ENCODE measurements at places on chromosomes 1 and 21.

- no peak for DNase-seq
Observed at GRCh38 chr1:172279939-172280636, 140.4 kb upstream of the C1orf105 start.

GRCh38 chr1:247211339-247211738 lies 39.5 kb upstream of the ZNF124 start:
- DNase-seq, result no peak

DNA sequence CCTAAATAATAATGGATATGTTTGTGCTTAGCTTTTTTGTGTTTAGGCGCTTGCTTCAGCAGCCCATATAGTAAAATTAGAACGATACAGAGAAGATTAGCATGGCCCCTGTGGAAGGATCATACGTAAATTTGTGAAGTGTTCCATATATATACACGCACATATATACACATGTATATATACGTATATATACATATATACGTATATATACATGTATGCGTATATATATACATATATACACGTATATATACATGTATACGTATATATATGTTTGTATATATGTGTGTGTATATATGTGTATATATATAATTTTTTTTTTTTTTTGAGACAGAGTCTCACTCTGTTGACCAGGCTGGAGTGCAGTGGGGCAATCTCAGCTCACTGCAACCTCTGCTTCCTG lies 17.4 kb downstream of the SNX27 start:
- no peak for DNase-seq

GRCh38 chr1:65527190-65527589 lies 106.7 kb downstream of the LEPR start:
- DNase-seq, result no peak

GRCh38 chr1:25679171-25679570 lies 62.6 kb downstream of the MAN1C1 start:
- DNase-seq, result no peak

GRCh38 chr1:11352816-11353799 lies 80.1 kb downstream of the UBIAD1 start:
- DNase-seq, result no peak

- DNase-seq, result no peak
Observed at GRCh38 chr1:205124726-205125125, 2.9 kb upstream of the RBBP5 start.

DNA sequence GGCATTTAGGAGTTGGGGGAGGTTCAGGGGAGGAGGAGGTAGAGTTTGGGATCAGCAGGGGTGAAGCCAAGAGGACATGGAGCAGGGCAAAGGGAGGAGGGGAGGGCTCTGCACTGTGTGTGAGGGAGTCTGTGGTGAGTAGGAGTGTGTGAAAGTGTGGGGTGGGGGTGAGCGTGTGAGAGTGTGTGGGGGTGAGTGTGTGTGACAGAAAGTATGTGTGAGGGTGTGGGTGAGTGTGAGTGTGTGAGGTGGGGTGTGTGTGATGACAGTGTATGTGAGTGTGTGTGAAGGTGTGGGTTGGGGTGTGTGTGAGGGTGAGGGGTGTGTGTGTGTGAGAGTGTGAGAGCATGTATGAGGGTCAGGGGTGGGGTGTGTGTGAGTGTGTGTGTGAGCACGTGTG lies 62.6 kb downstream of the GNG4 start:
- DNase-seq, result no peak

- DNase-seq, result no peak
Observed at GRCh38 chr1:55579332-55580001, 364.3 kb upstream of the USP24 start.

- no peak for DNase-seq
Observed at GRCh38 chr1:172108161-172108893, 267.0 kb downstream of the DNM3 start.

DNA sequence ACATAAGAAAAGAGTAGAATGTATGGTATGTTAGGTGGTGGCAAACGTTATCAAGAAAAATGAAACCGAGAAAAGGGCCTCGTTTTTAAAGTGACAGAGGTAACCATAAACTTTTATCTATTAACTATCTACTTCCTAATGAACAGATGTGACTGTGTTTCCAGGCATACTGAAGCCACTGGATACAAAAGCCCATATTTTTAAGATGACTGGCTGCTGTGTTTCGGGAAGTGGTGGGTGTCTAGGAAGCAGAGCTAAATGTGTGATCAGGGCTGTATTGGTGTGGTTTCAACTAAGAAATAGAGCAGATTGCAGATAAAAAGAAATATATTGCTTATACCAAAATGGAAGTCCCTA lies 71.8 kb downstream of the CHRM3 start:
- DNase-seq, result no peak

DNA sequence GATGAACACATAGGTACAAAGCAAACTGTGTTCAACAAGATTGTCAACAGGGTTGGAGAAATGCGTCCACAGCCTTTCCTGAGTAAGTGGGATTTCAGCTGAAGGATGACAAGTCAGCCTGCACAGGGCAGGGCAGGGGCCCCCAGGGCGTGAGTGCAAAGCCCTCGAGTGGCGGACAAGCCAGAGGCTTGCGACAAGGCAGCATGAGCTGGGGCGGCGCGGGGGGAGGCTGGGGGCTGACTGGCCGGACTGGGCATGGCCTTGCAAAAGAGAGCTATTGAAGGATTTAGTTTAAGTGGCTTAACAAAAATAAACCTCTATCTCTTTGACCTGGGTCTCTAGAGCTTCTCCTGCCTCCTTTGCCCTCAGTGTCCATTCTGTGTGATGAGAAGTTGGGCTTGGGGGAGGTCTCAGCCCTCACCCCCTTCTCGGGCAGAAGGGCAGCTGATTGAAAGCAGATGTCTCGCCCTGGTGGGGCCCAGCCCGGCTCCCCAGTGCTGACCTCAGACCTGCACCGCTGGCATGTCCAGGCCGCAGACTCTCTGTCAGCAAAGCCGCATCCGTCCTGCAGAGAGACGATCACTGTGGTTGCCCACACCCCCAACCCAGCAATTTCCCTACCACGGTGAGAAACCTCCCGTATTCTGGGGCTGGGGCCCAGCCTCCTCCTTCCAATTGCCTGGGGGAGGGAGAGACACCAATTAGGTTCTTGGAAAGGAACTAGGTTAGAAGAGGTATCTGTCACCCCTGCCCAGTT lies 24.3 kb upstream of the EPS8L3 start:
- no peak for DNase-seq

GRCh38 chr1:22959545-22960360 lies 12.9 kb downstream of the LACTBL1 start:
- DNase-seq, result no peak

DNA sequence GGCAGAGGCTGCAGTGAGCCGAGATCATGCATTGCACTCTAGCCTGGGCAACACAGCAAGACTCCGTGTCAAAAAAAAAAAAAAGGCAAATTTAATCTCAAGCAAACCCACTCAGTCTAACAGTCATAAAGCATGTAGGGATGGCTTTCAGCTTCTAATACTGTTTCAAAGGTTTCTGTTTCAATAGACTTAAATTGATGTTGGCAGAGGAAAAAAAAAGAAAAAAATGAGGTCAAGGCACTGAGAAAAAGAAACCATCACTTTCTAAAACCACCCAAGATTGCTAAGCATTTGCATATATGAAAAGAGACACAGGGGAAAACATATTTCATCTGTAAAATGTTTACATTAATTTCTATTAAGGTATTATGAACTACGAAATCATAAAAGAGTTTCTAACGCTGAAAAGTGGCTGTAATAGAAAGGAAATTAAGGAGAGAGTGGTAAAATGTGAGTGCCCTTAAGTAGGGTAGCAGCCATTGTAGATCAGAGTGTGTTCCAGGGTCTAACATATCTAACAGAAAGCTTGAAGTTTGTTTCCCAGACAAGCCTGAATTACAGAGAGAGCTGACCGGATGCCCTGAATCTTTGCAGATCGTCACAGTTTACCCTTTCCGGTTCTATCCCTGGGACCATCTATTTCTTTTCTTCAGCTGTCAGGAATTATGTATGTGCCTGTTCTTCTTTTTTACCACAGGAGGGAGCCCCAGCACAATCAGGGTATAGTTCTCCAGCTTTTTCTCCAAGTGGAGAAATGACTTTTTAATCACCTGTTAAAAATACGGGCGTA lies 70.0 kb downstream of the PLD5 start:
- peak; percentile 61 for DNase-seq

- DNase-seq, result no peak
Observed at GRCh38 chr1:3657578-3658230, 5.4 kb downstream of the TP73 start.

DNA sequence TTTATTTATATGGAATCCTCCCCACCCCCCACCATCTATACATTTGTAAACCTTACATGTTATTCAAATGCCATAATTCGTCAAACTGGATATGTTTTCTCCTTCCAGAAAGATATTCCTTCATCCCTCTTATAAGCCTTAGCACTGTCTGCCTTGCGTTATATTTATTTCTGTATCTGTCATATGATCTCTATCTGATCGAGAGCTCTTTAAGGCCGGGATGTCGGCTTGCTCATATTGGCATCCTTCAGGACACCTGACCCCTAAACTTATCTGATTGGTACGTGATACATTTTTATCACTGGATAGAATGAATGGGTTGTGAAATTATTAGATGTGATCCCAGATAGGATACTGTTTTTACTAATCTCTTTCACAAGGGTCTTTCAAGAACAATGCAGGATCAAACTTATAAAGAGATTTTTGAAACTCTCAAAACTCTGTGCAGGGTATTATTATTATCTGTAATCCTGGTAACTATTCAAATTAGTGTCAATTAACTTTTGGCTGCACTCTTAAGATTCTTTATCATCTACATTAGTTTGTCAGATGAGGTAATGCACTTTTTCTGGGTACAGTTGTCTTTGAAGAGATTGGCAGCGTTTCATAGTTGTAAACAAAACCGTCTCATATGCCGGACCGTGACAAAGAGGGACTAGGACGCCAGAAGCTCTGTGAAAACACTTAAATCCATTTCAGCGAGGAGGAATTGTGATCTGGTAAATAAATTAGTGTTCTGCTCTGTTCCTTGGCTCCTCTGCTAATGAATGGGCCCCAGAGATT lies 152.0 kb downstream of the KIF26B start:
- DNase-seq, result peak; percentile 24

DNA sequence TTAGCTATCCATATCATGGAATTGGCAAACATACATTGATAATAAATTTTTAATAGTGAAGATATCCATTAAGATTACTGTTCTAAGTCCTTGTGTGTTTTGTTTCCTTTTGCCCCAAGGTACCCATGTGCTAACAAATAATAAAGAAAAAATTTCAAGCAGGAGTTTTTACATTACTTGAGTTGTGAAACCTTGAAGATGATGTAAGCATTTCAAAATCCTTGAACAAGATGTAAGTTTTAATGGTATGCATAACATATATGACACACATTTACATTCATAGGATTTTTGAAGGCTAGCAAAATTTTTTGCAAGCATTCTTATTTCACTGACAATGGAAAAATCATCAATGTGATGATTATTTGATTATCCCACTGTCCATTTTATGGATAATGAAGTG lies 10.9 kb upstream of the ELAVL4 start:
- no peak for DNase-seq

GRCh38 chr1:12203216-12204007 lies 26.4 kb upstream of the VPS13D start:
- no peak for DNase-seq

DNA sequence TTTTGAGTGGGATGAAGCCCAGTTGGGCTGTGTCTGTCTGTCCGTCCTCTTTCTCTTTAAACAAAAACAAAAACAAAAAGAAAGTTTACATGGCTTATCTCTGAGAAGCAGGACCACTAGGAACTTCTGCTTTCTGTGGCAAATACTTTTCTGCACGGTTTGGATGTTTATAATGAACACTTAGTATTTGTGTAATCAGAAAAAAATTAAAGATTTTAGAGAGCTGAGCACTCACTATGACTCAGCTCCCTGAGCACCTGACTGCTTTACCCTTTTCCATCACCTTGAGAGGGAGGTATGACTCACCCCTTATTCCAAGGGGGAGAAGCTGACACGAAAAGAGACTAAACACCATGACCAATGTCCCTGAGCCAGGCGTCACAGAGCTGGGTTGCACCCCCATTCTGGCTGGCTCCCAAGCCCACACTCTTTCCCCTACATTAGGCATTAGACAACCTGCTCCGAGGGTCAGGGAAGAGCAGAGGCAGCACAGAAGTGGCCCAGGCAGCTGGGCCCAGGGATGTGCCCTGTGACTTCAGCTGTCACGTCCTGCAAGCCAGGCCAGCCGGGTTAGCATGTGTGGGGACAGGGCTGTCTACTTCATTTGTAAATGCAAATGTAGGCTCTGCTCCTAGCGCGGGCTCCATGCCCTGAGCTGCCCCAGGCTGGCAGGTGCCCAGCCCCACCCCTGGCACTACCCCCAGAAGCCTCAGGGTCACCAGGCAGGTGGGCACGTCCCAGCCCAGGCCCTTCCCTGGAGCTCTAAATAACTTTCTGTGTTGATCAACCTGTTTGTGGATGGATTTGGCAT lies 30.4 kb downstream of the RAP1GAP start:
- DNase-seq, result peak; percentile 98

DNA sequence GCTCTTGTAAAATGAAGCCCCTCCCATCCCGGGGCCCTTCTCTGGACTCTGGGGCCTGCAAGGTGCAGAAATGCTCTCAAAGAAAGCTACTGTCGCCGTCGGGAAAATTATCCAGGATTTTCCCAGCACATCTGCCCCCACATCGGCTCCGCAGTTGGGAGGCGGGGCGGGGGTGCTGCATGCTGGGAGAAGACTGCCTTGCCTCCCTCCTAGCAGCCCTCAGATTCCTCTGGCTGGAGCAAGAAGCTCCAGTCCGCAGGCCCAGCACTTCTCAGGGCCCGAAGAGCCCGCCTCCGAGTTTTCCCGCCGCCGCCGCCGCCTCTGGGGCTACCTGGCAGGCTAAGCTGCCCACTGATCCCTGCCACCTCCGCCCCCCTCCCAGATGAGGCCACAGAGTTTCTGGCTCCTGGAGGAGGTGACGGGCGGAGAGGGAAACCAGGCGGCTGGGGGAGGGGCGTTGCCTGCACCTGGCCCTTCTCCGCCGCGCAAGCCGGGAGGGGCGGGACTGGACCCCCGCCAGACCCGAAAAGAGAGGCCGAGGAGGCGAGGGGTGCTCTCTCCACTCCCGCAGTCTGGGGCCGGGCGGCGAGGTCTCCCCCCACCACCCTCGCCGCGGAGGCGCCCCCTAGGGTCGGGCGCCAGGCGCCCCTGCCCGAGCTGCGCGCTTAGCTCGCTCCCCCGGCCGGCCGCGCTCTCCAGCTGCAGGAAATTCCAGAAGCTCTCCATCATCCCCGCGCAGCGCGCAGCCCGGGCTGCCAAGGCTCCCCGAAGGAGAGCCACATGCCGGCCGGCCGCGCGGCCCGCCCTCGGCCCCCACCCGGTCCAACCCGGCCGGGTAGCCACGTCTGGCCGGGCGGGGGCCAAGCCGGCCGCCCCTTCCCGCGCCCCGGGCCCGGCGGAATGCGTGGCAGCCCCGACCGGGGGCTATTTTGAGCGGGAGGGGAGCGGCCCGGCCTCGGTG lies 28.8 kb downstream of the AHDC1 start:
- peak; percentile 91 for DNase-seq

DNA sequence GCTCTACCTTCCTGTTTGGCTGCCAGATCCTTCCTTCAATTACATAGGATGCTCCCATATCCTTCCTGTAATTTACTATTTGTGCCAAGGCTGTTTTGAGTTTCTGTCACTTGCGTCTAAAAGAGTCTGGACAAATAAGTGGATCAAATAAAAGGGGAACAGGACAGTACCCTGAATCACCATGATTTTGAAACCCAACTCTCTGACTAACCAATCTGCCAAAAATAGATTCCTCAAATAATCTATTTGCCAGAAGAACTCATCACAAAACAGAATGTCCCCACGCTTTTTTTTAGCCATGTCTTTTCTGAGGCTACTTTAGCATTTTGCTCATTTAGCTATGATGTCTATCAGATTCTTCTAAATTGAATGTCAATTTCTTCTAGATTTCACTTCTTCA lies 392.6 kb downstream of the NTNG1 start:
- DNase-seq, result no peak

GRCh38 chr1:111369177-111369576 lies 58.4 kb downstream of the OVGP1 start:
- no peak for DNase-seq

Measured in DMS53 (cell line).